NCI-H345 (cell line): ENCODE measurements at places on chromosomes 2 and 18.
A peak's percentile ranks its signal among the peaks of the same experiment; 100 is the strongest.

GRCh38 chr2:38650717-38651116, 15.2 kb upstream of the GALM start:
- DNase-seq, result no peak

DNA sequence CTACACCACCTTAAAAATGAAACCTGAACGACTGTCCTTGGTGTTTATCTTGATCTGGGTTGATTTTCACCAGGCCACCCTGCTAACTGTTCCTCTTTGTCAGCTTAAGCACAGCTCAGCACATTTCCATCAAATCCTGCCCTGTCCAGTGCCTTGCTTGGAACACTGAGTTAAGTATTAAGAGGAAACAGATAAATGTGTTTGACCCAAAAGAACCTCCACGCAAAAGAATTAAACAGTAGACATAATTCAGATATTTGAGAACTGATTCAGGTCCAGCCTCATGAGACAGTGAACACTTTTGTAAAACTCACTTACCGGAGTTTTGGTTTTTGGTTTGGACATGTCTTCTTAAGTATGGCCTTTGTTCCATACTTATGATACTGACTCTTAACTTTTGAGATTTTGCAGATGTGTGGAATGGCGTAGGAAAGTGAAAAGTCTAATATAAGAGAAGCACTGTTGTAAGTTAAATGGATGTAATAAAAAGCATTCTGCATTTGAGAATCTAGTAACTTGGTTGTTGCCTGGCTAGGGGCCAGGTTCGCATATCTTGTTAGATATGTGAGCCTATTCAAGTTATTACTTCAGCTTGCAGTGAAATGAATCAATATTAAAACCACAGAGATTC, 88.9 kb upstream of the SERPINE2 start:
- DNase-seq, result no peak

- no peak for DNase-seq
Observed at GRCh38 chr18:8627107-8627472, 17.9 kb downstream of the RAB12 start.

- no peak for DNase-seq
Observed at GRCh38 chr2:240648650-240649275, 23.5 kb downstream of the GPR35 start.

- DNase-seq, result no peak
Observed at GRCh38 chr2:47062681-47063537, 92.2 kb downstream of the STPG4 start.

DNA sequence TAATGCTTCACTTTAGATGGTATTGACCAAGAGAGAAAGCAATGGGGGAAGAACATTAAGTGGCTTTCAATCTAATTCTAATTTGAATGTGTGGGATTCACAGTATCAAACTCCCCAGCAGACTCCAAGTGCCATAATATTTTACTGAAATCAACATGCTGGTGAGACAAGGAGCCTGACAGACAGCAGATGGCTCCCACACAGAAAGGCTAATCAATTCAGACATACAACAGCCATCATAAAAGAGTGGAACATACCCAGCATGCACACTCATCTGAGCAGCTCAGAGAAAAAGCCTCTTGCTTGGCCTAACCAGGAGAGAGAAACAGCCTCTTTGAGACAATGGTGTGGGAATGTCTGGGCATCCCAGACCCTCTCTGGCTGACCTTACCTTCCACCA, 186.5 kb upstream of the SKOR2 start:
- DNase-seq, result no peak

DNA sequence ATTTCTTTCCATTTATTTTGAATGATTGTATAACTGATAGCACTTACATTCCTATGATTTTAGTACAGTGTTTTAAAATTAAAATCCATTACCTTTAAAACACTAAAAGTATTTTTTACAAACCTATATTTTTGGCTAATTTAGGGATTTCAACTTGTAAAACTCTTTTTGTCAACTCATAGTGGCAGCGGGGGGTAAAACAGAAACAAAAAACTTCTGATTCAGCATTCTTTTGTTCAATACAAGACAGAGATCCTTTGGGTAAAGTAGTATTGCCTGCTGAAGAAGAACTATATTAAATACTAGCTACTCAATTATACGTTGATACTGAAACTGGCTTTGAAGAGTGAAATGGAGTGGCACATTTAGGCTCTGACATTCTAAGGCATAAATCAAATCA, 437.4 kb upstream of the CDH19 start:
- no peak for DNase-seq

GRCh38 chr2:44769349-44770011, 172.0 kb upstream of the SIX3 start:
- DNase-seq, result peak; percentile 37

DNA sequence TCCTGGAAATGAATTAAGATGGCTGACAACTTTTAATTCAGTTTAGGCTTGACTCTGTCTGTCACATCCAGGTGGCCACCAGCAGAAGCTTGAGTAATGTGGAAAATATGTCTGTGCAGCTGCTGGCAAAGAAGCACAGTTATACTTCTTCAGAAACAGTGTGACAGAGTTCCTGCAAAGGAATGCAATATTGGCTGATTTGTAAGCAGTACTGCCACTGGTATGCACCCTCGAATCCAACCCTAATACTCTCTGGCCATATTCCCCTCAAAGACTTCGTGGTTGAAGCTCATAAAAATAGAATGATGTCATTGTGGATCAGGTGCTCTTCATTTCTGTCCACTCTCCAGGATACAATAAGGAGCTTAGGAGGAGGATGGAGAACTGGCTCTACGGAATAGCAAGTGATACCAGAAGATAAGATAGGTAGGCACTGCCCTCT, 86.2 kb downstream of the METTL8 start:
- DNase-seq, result no peak

DNA sequence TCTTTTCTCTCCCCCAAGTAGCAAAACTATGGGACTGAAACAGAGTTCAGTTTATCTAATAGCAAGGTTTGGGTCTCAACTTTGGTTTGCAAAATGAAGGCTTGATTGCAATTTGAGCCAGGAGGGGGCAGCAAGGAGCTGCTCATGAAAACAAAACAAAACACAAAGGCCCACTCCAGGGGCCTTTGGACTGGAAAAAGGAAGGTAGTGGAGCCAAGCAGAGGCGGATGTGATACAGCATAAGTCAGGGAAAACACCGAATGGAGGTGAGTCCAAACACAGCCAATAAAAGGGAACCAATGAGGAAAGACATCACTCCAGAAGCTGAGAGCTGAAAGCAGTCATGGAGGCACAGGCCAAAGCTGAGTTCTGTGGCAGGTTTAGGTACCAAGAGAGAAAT, 799.7 kb upstream of the ACVR2A start:
- DNase-seq, result peak; percentile 3

GRCh38 chr2:103289105-103289725, 527.4 kb downstream of the TMEM182 start:
- DNase-seq, result peak; percentile 36

DNA sequence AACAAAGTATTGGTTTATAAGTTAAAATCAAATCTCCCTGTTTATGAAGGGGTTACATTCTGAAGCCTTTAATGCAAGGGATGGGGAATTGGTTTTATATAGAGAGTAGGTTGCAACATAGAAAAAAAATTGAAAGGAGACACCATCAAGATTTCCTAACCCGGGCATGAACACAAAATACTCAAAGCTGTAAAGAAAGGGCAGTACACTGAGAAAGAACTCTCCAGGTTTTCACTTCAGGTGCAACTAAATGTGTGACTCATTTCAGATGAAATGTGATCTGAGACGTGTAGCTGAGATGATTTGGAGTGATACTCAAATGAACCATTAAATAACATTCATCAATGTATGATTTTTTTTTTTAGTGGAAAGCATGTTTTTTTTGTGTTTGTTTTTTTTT, 43.6 kb downstream of the SANBR start:
- DNase-seq, result no peak

DNA sequence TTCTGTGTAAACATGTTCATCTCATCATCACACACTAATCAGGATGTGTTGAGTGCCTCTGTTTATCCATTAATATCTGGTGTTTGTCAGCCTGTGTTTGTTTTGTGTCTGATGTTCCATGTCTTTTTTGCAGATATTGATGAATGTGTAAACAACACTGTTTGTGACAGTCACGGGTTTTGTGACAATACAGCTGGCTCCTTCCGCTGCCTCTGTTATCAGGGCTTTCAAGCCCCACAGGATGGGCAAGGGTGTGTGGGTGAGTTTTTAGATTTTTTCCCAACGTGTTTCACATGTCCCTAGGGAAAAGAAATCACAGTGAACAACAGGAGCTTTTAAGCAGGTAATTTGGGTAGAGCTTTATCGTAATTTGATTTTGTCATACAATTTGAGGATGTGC, 133.7 kb upstream of the RASGRP3 start:
- DNase-seq, result no peak

DNA sequence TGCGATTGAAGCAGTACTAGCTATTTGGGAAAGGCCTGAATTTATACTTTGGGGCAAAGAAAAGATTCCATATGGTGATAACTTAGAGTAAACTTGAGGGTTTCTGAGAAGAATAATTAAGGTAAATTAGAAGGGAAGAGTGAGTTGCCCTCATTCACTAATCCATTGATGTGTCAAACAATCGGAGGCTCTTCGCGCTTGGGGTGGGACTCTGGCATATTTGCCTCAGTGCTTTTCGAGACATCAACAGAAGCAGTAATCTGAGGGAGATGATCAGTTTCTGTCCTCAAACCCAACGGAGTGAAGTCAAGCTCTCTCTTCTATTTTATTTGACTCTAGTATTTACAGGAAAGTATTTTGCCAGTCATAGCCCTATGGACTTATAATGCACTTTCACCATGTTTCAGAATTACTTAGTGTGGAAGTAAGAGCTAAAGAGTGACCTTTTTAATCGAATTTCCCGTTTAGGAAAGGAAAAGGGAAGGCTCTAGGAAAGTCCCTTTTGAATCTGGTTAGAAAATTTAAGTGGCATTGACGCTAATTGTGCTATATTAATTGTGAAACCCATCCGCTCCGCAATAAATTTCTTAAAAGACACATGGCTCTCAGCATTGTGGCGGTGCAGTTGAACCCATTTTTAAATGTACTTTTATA, 1.3 kb downstream of the RAB10 start:
- no peak for DNase-seq

DNA sequence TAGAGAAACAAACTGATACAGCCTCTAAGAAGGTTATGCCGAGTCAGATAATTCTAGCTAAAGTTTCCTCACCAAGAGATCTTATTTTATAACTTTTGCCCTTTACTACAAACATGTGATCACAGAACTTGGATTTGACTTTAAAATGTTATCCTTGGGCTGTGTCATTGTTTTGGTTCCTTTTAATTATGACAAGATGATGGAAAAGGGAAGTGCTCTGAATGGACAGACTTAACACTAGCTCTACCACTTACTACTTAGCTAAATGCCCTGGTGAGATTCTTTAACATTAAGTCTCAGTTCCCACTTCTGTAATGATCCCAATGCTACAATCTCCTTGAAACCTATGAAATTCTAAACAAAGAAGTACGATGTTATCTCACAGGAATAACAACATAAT, 69.9 kb downstream of the RTTN start:
- no peak for DNase-seq

GRCh38 chr2:126038861-126039260, 617.1 kb upstream of the GYPC start:
- DNase-seq, result no peak

DNA sequence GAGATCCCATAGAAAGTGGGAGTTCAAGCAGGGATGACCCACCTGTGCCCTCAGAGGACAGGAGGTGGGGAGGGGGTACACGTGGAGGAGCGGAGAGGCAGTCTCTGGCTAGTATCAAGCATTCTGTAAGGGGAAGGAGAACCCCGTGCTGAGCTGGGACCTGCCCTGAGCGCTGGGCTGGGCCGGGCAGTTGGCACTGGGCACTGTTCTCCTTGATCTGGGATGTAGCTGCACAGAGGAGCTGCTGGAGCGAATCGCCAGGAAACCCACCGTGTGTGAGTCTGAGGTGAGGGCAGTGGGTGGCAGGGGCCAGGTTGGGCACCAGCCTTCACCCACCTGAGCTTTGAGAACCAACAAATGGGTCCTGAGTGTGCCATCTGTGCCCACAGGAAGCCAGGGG, 19.8 kb upstream of the GMPPA start:
- no peak for DNase-seq

DNA sequence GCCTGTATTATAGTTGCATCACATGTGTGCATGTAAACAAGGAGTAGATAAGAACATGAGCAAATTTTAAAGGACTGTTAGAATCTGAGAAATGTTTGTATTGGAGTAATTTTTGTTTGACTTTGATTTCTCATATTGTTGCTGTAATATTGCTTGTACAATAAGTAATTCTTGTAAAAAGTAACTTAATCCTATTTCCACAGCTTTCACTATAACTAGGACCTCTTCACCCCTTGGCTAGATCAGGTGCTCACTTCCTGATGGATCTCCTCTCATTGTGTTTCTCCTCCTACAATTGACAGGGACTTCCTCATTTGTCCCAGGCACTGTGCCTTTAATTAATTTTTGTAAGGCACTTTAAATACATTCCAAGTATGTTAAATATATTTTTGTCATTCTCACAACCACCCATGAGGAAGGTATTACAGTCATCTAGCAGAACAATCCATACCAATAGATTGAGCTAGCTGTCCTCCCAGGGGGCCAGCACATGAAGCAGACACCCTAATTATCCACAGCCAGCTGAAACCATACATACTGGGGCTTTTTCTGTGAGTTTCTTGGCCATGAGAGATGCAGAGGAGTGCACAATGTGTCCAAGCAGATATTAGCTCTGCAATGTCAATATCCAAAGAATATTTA, 359.5 kb upstream of the ACVR2A start:
- no peak for DNase-seq

- DNase-seq, result no peak
Observed at GRCh38 chr2:47070155-47070919, 84.8 kb downstream of the STPG4 start.

GRCh38 chr2:241801611-241802420, 7.2 kb upstream of the NEU4 start:
- no peak for DNase-seq

- DNase-seq, result no peak
Observed at GRCh38 chr2:20456116-20456571, 9.3 kb downstream of the RHOB start.

- no peak for DNase-seq
Observed at GRCh38 chr2:148819019-148819585, 55.9 kb upstream of the KIF5C start.

- no peak for DNase-seq
Observed at GRCh38 chr2:241007880-241008710, 9.7 kb downstream of the SNED1 start.

DNA sequence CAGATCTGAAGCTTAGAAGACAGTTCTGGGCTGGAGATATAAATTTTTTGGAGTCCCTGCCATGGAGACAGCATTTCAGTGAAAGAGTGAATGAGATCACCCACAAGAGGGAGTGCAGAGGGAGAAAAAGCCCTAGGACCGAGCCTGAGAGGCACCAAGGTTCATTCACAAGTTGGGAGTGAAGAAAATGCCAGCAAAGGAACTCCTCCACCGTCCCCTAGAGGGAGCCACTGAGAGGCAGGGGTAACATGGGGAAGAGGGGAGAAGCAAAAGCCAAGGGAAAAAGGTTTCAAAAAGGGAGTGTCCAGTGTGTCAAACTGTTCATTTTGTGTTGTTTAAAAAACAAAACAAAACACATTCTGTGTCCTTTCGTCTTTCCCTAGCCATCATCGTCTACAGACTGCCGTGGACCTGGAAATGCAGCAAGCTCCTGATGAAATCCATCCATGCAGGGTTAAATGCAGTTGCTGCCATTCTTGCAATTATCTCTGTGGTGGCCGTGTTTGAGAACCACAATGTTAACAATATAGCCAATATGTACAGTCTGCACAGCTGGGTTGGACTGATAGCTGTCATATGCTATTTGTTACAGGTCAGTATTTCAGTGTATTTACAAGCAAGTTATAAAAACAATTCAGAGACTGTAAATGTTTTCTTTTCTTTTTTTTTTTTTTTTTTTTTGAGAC, 19.1 kb downstream of the CYBRD1 start:
- no peak for DNase-seq
